SW 1271 (cell line): ENCODE measurements at places on chromosomes 3 and 15.

DNA sequence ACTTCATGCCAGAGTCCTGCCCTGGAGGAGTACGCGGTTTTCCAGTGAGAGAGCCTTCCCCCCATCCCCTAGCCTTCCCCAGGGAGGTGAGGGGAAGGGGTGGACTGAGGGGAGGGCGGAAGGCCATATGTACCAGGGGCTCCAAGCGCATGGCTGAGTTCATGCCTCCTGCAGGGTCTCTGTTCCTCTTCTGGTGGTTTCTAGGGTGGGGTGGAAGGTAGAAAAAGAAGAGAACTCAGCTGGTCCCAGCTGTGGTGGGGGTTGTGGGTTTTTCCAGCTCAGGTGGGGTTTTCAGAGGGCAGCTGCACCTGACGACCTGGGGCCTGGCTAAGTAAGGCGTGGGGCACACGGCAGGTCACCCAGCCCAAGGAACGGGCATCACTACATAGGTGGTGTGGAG is 10.7 kb upstream of the IQSEC1 start:
- no peak for DNase-seq

DNA sequence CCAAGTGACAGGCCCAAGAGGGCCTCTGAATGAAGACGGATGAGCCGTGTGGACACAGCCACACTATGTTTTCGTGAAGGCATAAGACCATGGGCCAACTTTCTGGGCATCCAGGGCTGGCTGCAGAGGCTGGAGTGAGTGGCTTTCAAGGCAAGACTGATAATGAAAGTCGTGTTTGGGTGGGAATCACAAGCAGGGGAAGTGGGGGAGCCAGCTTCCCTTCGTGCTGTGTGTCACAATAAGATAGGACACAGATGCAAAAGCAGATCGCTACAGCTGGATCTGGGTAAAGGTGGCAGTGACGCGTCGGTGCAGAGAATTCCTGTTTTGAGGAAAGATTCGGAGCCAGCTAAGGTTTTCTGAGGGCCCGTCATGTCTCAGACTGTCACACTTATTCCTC is 309.8 kb upstream of the CTDSPL start:
- DNase-seq, result no peak

DNA sequence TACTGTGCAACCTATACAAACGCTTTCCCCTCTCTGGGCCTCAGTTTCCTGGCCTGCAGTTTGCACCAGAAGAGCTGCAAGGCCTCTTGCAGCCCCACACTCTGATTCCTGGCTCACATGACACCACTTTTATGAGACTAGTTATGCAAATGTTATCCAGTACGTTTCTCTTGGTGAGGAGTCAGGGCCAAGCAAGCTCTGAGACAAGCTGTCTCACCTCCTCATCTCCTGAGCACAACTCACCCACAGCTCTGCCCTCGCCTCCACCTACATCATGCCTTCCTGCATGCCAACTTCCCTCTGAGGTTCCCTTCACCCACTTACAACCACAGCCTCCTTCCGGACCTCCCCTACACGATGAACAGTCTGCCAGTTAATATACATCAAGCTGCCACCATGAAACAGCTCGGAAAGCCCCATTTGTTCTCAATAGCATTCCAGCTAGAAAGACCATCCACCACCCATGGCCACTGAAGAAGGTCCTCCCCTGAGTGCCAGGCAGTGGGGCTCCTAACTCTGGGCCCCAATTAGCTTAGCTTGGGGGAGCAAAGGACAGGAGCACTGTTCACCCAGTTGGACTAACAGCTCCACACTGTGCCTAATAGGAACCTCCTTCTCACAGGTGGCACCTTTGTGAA is 25.0 kb downstream of the CRYGS start:
- DNase-seq, result no peak

GRCh38 chr3:53226142-53226840 is 29.5 kb downstream of the TKT start:
- DNase-seq, result no peak

DNA sequence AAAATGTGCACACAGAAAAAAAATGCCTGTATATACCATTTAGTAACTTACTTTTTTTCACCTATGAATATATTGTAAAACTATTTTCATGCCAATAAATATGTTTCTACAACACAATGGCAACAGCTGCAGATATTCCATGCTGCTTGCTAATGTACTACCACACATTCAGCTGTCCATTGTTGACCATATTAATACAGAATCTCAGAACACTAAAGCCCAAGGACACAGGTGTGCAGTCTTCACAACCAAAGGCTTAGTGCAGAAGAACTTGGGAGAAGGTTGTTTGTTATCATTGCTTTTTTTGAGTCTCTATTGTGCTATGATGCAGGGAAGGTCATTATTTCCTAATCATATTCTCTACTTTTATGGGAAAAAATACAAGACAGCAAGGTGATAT is 79.6 kb downstream of the DIPK2A start:
- no peak for DNase-seq

- DNase-seq, result no peak
These were observed 27.2 kb upstream of the CFAP44 start for GRCh38 chr3:113468539-113468938.

GRCh38 chr3:37224879-37225278 is 50.5 kb upstream of the LRRFIP2 start:
- DNase-seq, result no peak

DNA sequence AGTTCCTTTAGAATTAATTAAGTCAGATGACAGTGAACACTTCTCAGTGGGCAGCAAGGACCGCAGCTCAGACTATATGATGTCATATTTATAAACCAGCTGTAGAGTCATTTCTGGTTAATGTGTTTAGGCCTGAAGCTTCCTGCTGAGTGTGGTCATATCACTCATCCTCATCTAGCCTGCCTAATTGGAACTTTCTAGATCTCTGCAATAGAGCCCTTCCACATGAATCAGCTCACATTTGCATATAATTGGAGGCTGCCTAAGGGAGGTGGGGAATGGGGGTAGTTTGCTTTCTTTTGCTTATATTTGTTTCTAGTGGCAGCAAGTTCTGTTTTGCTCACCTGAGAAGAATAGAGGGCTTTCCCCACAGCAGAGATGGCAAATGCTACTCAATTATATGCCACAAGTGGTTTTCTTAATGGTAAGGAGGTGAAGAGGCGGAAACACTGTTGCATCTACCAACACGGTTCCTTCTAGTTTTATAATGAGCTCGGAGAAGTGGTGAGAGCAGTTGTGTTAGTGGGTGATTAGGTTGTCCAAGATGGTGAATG is 148.1 kb downstream of the KLHL25 start:
- DNase-seq, result no peak

GRCh38 chr3:44890258-44890657 is 15.8 kb downstream of the TGM4 start:
- no peak for DNase-seq

DNA sequence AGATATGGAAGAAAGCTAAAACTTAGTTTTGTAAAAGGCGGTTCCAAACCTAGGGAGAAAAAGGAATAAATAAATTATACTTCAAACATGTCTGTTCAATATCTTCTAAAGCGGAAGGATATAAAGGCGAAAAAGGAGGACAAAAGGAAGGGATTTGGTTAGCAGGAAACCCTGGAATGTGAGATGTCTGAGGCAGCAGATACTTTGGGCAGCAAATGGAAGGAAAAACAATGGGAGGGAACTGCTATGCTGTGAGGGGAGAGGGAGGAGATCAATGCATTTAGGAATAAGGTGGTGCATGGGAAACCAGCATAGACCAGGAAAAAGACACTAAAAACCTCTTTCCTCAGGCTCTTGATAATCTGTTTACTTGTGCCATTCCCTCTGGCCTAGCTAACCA is 120.8 kb downstream of the DNAH12 start:
- DNase-seq, result no peak

DNA sequence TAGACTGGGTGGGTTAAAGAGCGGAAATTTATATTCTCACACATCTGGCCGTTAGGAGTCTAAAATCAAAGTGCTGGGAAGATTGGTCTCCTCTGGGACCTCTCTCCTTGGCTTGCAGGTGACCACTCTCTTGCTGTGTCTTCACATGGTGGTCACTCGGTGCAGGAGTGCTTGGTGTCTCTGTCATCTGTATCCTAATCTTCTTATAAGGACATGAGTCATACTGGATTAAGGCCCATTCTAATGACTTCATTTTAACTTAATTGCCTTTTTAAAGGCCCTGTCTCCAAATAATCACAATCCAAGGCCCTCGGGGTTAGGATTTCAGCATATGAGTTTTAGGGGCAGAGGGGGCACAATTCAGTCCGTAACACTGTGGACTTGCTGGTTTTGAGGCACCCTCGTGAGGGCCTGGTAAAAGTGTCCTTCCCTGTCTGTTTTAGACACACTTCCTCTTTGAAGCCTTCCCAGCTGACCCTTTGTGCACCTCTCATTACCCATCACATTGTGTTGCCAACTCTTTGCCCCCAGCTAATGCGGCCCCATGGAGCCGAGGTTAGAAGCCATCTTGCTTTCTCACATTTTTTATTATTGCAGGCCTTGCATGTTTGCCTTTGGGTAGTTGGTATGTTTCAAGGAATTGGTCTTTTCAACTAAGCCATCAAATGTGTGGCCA is 3.2 kb downstream of the XYLB start:
- no peak for DNase-seq

- no peak for DNase-seq
These were observed 52.8 kb downstream of the RAF1 start for GRCh38 chr3:12611117-12611516.

DNA sequence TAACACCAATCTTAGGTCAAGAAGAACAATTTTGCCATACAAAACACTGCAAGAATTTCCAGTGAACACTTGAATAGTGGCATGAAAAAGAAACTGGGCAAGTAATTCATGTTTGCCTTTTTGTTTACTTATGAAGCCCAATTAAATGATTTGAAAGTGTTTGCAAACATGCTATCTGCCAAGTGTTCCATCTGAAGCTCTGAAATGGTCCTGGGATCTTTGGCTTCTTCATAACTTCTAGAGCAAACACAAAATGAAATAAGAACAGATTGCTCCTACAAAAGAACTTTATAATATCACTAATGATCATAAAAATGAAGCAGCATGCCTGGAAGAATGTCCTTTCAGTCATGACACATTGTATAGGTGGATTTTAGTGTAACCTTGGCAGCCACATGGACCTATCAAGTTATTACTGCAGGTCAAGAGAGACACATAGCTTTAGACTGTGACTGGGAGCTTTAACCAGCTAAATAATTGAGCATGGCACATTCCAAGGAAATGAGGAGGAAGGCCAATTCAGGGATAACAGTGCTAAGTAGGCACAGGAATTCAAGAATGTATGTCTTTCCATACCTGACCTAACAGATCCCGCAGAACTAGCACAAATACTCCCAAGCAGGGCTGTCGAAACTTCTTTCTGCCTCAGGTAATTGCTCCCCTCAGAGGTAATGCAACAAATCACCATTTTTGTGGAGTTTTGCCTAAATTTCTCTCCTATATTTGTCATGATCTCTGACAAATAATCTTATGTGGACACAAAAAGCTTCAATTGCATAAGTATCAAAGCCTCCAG is 144.6 kb downstream of the DUT start:
- no peak for DNase-seq
